T-helper 17 cell (primary cell): ENCODE measurements at places on chromosomes 7 and 10. TPM values are rescaled to one million over a fixed set of nuclear protein-coding genes. Genes with fewer than 3 reads are reported as not detected.

Gene CYP26C1
- total RNA-seq = 0.20 TPM

Gene AQP1
- total RNA-seq = 0.35 TPM

Gene TFEC
- total RNA-seq = 0.21 TPM

Gene HOXA11
- not detected for total RNA-seq

Gene FEZF1
- not detected for total RNA-seq

Gene TUBB8
- total RNA-seq = not detected

Gene IDI2
- not detected for total RNA-seq

Gene HACD1
- 3.7 TPM for total RNA-seq

Gene CBLL1
- total RNA-seq = 85.3 TPM

Gene LEP
- not detected for total RNA-seq

Gene VAX1
- total RNA-seq = not detected

GRCh38 chr10:36345807-36346206 lies 703.7 kb upstream of the FZD8 start:
- no peaks in the 10 kb centered on the region for H3K27me3 ChIP-seq
- no peak overlapping the region for H3K4me3 ChIP-seq
- H3K36me3 ChIP-seq = no peaks in the 10 kb centered on the region
- no peak overlapping the region for H3K27ac ChIP-seq
- H3K4me1 ChIP-seq = no peaks in the 10 kb centered on the region

DNA sequence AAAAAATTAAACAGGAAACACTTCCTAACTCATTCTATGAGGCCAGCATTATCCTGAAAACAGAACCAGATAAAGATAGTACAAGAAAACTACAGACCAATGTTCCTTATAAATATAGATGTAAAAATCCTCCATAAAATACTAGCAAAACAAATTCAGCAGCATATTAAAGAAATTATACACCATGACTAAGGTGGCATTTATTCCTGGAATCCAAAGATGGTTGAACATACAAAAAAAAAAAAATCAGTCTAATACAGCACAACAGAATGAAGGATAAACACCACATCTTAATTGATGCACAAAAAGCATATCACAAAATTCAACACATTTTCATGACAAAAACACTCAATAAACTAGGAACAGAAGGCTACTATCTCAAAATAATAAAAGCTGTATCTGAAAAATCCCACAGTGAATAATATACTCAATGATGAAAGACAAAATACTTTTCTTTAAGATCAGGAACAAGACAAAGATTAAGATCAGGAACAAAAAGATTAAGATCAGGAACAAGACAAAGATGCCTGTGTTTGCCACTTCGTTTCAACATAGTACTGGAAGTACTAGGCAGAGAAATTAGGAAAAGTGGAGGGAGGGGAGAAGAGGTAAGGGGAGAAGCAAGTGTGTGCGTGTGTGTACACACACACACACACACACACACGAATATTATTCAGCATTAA lies 95.6 kb downstream of the SNX13 start:
- H3K27ac ChIP-seq = peak overlapping the region; percentile 53
- no peak for DNase-seq
- no peak overlapping the region for H3K4me3 ChIP-seq
- peaks cover 21% of the 10 kb centered on the region for H3K36me3 ChIP-seq
- no peaks in the 10 kb centered on the region for H3K27me3 ChIP-seq

DNA sequence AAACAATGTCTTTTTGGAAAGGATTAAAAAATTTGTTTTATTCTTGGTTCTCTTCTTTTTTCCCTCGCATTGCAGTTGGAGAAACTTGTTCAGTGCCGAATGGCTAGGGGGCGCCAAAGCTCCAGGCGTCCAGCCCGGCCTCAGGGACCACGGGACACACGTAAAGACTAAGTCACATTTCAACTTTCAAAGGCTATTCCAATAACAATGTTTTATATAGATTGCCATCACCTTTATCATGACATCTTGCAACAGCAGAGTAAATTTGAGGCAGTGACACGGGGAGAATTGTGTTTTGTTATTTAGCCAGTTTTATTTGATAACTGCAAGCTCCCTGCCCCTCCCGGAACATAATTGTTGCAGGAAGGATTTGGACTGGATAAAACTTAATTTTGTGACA lies 2.2 kb upstream of the IGFBP3 start:
- no peaks in the 10 kb centered on the region for H3K36me3 ChIP-seq
- H3K4me1 ChIP-seq = peaks cover 21% of the 10 kb centered on the region
- no peak for DNase-seq
- H3K27me3 ChIP-seq = peaks cover 45% of the 10 kb centered on the region

GRCh38 chr7:126222782-126223181 lies 1030.0 kb downstream of the GRM8 start:
- H3K4me1 ChIP-seq = no peaks in the 10 kb centered on the region
- no peak overlapping the region for H3K27ac ChIP-seq
- no peaks in the 10 kb centered on the region for H3K36me3 ChIP-seq
- no peak for DNase-seq
- no peaks in the 10 kb centered on the region for H3K27me3 ChIP-seq

DNA sequence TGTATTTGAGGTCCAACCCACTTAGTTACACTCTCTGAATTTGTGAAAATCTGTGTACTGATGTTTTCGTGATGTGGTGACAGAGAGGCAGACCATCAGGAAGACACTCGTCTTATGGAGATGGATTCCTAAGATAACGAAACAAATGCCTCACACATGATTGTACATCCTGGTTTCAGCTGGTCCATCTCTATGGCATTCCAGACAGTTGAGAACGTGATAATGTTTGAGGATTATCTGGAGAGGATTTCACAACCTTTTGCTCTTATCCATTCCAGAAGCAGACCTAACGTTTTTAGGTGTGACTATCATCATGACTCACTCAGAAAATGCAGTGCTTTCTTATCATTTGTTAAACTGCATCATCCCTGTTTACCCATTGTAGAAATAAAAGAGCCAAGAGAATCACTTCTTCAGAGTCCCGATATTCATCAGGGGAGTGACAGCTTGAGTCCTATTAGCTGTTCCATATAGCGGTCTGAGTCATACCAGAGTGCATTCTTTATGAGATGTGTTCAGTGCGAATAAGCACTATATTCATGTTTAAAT lies 74.5 kb downstream of the BMPER start:
- H3K4me1 ChIP-seq = no peaks in the 10 kb centered on the region
- no peak overlapping the region for H3K27ac ChIP-seq
- no peaks in the 10 kb centered on the region for H3K36me3 ChIP-seq
- no peak for DNase-seq
- H3K4me3 ChIP-seq = no peak overlapping the region

DNA sequence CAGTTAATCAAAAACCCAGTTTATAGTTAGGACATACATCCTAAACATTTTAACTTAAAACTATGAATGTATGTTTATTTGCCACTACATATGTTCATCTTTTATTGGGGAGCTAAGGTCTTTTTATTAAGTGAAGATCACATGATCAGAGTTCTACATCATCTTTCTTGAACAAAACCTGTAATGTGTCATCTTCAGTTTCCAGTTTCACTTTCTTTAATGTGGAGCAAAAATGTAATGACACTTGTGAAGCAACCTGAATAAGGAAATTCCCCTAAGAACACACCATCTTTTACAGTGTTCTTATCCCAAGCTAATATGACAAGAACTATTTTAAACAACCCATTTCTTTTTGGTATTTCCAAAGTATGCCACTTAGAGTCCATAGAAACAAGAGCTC lies 166.7 kb upstream of the BET1 start:
- H3K27ac ChIP-seq = no peak overlapping the region
- no peak for DNase-seq
- no peak overlapping the region for H3K4me3 ChIP-seq
- no peaks in the 10 kb centered on the region for H3K36me3 ChIP-seq
- H3K27me3 ChIP-seq = no peaks in the 10 kb centered on the region
- no peaks in the 10 kb centered on the region for H3K4me1 ChIP-seq

- DNase-seq = no peak
- H3K4me3 ChIP-seq = no peak overlapping the region
- H3K27ac ChIP-seq = no peak overlapping the region
Measured at GRCh38 chr7:143384148-143384547, 3.0 kb downstream of the ZYX start.

DNA sequence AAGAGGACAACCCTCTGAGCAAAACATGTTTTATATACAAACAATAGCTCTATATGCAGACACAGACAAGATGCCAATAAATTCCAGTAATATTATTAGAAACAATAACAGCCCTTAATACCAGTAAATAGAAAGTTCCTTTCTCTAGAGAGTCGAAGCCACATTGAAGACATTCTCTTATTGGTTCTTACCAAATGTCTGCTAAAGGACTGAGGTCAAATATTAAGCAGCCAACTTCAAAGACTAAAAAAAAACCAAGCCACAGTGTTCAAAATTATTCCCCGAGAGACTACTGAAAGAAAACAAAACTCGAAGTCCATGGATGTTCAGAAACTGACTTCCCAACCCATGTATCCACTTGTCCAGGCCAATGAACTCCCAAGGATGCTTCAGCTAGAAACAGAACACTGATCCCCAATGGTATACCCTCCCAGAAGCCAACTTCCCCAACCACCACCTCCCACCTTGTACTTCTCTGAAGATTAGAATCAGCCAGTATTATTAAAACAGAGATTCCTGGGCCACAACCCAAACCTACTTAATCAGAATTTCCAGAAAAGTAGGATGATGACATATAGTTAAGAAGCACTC lies 51.9 kb downstream of the FAM13C start:
- no peaks in the 10 kb centered on the region for H3K4me1 ChIP-seq
- H3K4me3 ChIP-seq = no peak overlapping the region
- H3K36me3 ChIP-seq = no peaks in the 10 kb centered on the region
- H3K27ac ChIP-seq = no peak overlapping the region
- DNase-seq = no peak
- no peaks in the 10 kb centered on the region for H3K27me3 ChIP-seq

DNA sequence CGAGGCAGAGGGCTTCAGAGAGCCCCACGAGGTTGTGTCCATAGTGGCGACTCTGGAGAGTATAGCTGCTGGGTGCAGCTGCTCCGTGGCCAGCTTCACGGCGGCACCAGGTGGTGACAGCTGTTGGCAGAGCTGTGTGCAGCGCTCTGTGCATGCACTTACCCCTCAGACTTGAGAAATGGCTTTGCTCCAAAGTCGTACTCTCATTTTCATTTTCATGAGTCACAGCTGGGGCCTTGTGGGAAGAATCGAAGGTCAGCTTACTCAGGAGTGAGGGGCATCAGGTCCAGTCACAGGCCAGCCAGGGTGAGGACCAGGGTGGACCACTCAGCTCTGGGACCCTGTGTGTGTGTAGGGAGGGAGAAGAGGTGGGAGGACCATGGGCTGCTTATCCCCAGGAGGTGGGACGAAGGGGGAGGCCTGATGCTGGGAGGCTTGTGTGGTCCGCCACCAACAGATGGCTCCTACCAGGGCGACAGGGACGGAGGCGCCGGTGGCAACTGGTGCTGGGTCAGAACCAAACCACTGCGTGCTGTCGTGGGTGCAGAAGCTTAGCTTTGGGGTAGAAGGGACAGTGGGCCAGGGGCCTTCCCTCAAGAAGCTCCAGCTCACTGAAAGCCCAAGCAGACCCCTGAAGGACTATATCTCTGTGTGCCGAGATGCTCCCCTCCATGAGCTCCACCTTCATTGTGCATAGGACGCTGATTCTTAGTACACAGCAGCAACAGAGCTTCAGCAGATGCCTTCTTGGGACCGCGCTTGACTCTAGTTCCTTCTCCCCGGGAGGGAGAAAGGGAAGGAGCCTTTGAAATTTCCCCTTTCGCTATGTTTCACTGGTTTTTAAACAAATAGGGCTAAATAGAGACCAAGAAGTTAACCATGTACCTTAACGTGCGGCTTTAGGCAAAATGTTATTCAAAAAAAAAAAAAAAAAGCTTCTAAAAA lies 225.0 kb downstream of the CELF2 start:
- H3K27ac ChIP-seq = peak overlapping the region; percentile 98
- H3K4me1 ChIP-seq = peaks cover 48% of the 10 kb centered on the region

GRCh38 chr7:104758504-104758903 lies 255.5 kb upstream of the KMT2E start:
- DNase-seq = no peak
- H3K27me3 ChIP-seq = peaks cover 6% of the 10 kb centered on the region
- H3K27ac ChIP-seq = no peak overlapping the region
- H3K4me1 ChIP-seq = no peaks in the 10 kb centered on the region
- no peaks in the 10 kb centered on the region for H3K36me3 ChIP-seq
- H3K4me3 ChIP-seq = no peak overlapping the region

DNA sequence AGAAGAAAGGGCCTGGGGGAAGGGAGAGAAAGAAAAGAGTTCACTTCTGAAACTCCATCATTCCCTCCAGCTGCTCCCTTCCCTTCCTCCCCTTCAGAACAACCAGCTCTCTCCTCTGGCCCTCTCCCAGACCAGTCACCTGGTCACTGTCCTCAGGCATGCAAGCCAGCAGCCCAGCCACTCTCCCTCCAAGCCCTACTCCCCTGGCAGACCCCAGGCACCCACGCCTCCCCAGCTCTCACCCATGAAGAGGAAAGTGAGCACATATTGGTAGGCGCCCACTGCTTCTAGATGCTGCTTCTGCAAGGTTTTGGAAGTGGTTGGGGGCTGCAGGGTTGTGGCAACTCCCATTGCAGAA lies 353 bp downstream of the MOGAT3 start:
- H3K36me3 ChIP-seq = peaks cover 4% of the 10 kb centered on the region
- H3K27ac ChIP-seq = no peak overlapping the region
- H3K4me3 ChIP-seq = no peak overlapping the region
- DNase-seq = no peak

- DNase-seq = no peak
- no peaks in the 10 kb centered on the region for H3K27me3 ChIP-seq
- H3K4me3 ChIP-seq = no peak overlapping the region
- H3K27ac ChIP-seq = peak overlapping the region; percentile 2
- no peaks in the 10 kb centered on the region for H3K36me3 ChIP-seq
Measured at GRCh38 chr10:26806557-26806956, 54.2 kb downstream of the ABI1 start.

GRCh38 chr7:43686991-43687390 lies 42.3 kb downstream of the COA1 start:
- no peak overlapping the region for H3K4me3 ChIP-seq
- no peaks in the 10 kb centered on the region for H3K27me3 ChIP-seq
- peaks cover 32% of the 10 kb centered on the region for H3K4me1 ChIP-seq
- H3K36me3 ChIP-seq = peaks cover 2% of the 10 kb centered on the region
- H3K27ac ChIP-seq = peak overlapping the region; percentile 27

- no peak for DNase-seq
- H3K4me1 ChIP-seq = no peaks in the 10 kb centered on the region
- no peaks in the 10 kb centered on the region for H3K27me3 ChIP-seq
- H3K27ac ChIP-seq = no peak overlapping the region
- no peaks in the 10 kb centered on the region for H3K36me3 ChIP-seq
Measured at GRCh38 chr7:85771516-85771915, 584.7 kb upstream of the SEMA3D start.

DNA sequence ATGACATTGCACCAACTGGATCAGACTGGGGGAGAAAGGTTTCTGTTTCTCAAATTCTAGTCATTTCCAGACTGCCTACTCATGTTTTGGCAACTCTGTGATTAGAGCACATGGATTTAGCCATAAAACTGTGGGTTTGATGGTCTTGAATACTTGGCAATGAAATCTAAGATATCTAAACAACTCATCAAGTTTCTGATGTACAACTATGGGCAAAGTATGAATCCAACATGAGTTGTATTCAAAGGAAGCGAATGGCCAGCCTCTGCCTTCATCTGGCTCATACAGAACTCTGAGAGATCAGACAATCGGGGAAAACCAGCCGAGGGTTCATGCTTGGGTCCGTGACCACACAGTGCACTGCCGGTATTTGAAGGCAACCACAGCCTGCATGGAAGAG lies 144.3 kb downstream of the ADAM12 start:
- H3K4me1 ChIP-seq = no peaks in the 10 kb centered on the region
- no peak overlapping the region for H3K4me3 ChIP-seq
- H3K36me3 ChIP-seq = no peaks in the 10 kb centered on the region
- H3K27ac ChIP-seq = no peak overlapping the region
- H3K27me3 ChIP-seq = no peaks in the 10 kb centered on the region
